ENCODE measurements at places on chromosomes 1 and 21.

DNA sequence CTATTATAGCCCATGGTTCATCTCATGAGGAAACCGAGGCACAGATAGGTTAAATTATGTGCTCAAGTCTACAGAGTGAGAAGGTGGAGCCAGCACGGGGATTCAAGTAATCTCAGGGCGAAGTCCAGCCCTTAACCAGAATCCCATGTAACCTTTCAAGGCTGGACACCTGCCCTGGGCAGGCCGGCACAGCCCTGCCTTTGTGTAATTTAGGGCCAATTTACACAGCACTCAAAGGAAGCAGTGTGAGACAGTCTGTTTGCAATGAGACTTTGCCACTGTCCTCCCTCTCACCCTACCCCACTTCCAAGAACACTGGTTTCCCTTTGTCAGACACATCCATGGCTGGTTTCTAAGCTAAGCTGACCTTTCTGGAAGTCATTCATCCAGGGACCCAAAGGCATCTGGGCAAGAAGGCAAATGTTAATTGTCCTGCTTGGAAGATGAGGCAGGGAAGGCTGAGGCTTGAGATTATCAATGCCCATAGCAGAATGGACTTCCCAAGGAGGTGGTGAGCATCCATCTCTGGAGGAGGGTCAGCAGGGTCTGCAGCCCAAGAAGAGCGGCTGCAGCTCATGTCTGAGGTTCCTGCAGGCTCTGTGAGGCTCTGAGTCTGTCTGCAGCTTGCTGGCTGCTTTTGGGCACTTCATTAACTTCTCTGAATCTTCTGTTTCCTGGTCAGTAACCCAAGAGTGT is 159.2 kb downstream of the TRABD2B start:
- DNase-seq: no peak

GRCh38 chr1:40784141-40784770 is 669 bp downstream of the KCNQ4 start:
- no peak for DNase-seq

DNA sequence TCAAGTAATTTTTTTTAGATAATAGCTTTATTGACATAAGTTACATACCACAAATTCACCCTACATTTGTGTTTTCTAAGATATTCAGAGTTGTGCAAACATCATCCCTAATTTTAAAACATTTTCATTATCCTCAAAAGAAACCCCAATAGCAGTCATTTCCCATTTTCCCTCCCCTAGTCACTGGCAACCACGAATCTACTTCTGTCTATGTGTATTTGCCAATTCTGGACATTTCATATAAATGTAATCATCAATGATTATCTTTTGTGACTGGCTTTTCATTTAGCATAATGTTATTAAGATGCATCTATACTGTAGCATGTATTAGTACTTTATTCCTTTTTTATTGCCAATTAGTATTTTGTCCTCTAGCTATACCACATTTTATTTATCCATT is 88.8 kb upstream of the SLFNL1 start:
- DNase-seq: no peak

DNA sequence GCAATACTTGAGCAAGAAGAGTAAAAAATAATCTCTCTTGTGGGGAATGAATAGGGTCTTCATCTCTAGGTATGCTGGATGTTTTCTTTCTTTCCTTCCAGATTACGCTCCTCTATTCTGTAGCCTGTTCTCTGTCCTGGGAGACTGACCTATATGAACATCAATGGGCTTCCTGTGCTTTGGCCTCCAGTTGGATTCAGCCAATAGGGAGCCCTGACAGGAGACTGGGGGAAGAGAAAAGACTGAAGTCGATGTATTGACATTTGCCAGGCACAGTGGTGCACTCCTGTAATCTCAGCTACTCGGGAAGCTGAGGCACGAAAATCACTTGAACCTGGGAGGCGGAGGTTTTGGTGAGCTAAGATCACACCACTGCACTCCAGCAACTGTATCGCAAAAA is 17.6 kb downstream of the SEMA6C start:
- DNase-seq: no peak

GRCh38 chr1:66605419-66605997 is 71.6 kb downstream of the SGIP1 start:
- no peak for DNase-seq

DNA sequence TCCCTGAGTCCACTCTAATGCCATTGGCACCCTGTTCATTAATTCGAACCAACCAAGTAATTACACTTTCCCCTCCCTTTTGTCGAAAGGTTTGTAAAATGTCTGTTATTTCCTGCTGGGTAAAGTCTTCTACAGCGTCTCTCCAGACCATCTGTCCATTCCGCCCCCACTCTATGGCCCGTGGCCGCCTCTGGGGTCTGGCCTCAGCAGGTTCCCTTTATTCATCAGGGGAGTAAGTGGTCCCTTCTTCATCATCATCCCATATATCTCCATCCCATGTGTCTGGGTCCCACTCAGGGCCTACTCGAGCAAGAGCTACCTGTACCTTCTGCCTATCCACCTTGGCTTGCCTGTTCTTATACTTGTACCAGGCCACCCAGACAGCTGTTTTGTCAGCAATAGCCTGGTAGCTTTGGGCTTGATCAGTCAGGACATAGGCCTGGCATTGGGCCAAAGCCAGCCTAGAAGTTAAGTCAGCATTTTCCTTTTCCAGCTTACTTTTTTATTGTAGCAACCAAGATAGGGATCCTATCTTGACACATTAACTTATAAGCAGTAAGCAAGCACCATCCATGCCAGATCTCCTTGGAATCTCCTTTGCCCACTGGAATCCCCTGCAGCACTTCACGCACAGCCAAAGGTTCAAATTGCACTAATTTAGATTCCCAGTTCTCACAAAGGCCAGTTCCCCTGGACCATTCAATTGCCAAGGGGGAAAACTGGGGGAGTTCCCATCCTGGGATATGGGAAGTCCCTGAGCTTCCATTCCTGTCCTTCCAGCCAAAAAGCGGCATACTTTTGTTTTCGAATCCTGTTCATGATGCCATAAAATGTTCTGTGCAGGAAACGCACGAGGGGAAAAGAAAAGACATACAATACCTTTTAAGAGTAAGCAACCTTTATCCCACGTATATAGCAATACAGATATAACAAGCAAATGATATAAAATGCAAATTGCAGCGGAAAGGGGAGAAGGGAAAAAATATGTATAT is 6.6 kb upstream of the STUM start:
- DNase-seq: no peak

GRCh38 chr1:199123615-199124014 is 484.8 kb downstream of the PTPRC start:
- no peak for DNase-seq

DNA sequence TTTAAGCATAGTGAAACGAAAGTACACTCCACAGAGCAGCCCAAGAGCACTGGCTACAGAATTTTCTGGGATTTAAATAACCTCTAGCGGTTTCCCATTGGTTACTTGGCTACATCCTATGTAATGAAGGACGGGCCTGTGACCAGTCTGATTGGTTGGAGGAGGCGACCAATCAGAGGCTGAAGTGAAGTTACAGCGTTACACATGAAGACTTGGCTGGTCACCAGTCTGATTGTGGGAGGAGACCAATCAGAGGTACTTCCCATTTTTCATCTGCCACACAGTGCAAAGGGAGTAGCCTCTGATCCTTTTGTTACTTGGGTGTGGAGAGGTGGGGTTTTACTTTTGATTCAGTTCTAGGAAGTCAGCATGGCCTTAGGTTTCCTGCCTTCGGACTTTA is 142.7 kb upstream of the SERTAD4 start:
- no peak for DNase-seq

GRCh38 chr1:117567435-117567834 is 38.4 kb upstream of the TENT5C start:
- no peak for DNase-seq

GRCh38 chr1:37817481-37817880 is 9.5 kb upstream of the YRDC start:
- no peak for DNase-seq

DNA sequence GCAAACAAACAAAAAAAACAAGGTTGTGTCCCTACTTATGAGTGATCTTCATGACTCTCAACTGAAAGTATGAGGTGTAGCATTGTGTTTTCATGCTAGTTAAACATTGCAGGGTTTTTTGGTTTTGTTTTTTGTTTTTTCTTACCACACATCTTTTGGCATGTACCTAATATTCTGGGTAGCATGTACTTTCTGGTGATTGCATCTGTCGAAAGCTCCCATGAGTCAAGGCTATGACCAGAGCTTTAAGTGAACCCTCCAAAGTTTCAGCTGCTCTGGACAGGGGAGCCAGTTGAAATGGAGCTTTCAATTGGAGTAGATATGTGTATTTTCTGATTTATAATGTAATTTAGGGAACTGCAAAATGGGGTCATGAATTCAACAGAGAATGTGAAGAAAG is 115.5 kb downstream of the KCNK2 start:
- DNase-seq: no peak

- no peak for DNase-seq
These were observed 48.2 kb downstream of the RHOU start for GRCh38 chr1:228783418-228784040.

- DNase-seq: peak; percentile 61
These were observed 1.9 kb downstream of the TNFAIP8L2 start for GRCh38 chr1:151158326-151158725.

- DNase-seq: no peak
These were observed 11.9 kb downstream of the SOAT1 start for GRCh38 chr1:179305450-179305849.

GRCh38 chr1:184479435-184480167 is 92.8 kb downstream of the C1orf21 start:
- no peak for DNase-seq

All from stimulated activated CD4-positive, alpha-beta T cell treated with anti-CD3 and anti-CD28 coated beads, TNF-alpha, amount 100 ng/mL, for 48 hours (primary cell).